Astrocyte (in vitro differentiated cells and primary cell): ENCODE measurements at places on chromosomes 4 and X. TPM values are rescaled to one million over a fixed set of nuclear protein-coding genes. Genes with fewer than 3 reads are reported as not detected.

- DNase-seq, result no peak
Observed at GRCh38 chr4:78609580-78609979, 58.0 kb downstream of the ANXA3 start.

The PABPC1L2A gene
- 0.11 and 0.38 TPM in 2 replicates for total RNA-seq

The PFKFB1 gene
- 0.34 TPM in 1 of 2 replicates, not detected in the other for total RNA-seq

- DNase-seq, result peak; percentile 8
Observed at GRCh38 chr4:189202869-189203271, 737.8 kb upstream of the FRG1 start.

- DNase-seq, result no peak
Observed at GRCh38 chrX:24561121-24561520, 86.0 kb downstream of the PCYT1B start.

The SAGE1 gene
- total RNA-seq, result not detected in 2 replicates

The GLRB gene
- 5.7 and 6.8 TPM in 2 replicates for total RNA-seq

DNA sequence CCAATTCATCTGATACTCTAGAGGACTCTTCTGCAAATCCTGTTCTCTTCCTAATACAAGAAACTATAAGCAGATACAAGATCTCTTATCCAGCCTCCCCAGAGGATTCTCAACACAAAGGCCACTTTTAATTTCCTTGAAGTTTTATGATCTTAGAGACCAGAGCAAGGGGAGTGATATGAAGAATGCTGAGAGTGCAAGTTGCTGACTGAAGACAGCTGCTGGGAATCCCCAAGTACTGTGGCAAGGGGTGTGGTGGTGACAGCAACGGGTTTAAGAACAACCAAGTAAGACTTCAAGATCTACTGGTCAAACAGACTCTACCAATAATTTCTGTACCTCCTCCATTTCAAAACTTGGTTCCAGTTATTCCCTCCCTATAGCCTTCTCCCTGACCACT is 7.0 kb downstream of the AMMECR1 start:
- DNase-seq, result no peak

- no peak for DNase-seq
Observed at GRCh38 chr4:23894021-23894420, 4.2 kb upstream of the PPARGC1A start.

The SEC24D gene
- 187 and 188 TPM in 2 replicates for total RNA-seq

GRCh38 chr4:154444958-154445357 is 46.6 kb downstream of the DCHS2 start:
- DNase-seq, result no peak

GRCh38 chr4:28555866-28556265 is 1695.2 kb downstream of the STIM2 start:
- DNase-seq, result no peak

The ADGRG4 gene
- total RNA-seq, result 0.14 and 0.19 TPM in 2 replicates

The SLC2A9 gene
- 0.54 and 0.62 TPM in 2 replicates for total RNA-seq

DNA sequence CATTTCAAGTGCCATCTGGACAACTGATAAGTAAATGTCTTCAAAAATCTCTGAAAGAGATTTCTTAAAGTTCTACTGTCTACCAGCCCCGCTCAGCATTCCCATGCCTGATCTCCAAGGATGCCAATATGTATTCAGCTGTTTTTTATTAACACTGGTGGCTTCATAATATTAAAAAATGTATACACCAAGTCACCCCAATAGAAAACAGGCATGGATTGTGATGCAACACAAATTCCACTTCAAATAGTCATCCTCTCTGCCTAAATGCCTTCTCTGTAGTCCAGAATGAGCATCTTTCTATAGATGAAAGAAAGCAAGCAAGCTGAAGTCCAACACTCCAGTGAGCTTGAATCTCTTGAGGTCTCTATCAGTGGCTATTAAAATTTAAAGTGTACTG is 152.2 kb upstream of the PPARGC1A start:
- peak; percentile 85 for DNase-seq

The MID2 gene
- 11.1 and 12.9 TPM in 2 replicates for total RNA-seq

The HAND2 gene
- total RNA-seq, result not detected in 2 replicates

The SMARCA1 gene
- total RNA-seq, result 104 and 107 TPM in 2 replicates

DNA sequence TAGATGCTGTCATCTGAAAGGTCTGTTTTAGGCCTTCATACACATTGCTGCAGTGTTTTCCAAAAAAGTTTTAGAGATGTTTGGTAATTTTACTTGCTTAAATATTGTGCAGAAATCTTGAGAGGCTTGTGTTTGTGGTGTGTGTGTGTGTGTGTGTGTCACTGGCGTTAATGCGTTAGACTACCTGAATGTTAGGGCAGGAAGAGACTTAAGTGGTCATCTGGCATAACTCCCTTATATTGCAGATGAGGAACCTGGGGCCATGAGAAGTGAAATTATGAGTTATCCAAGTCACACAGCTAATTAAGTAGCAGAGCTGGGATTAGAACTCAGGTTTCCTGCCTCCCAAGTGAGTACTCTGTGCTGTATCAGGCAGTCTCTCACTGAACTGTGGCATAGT is 1.4 kb downstream of the LSM6 start:
- no peak for DNase-seq

DNA sequence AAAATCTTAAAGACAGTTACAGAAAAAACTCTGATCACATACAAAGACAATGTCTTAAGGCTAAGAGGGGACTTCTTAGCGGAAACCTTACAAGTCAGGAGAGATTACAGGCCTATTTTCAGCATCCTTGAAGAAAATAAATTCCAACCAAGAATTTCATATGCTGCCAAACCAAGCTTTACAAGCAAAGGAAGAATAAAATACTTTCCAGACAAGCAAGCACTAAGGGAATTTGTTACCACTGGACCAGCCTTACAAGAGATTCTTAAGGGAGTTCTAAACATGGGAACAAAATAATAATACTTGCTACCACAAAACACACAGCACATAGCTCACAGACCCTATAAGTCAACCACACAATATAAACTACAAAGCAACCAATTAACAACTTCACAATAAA is 255.8 kb upstream of the ZFP42 start:
- no peak for DNase-seq

GRCh38 chr4:37719021-37719420 is 32.8 kb upstream of the RELL1 start:
- peak; percentile 47 for DNase-seq

DNA sequence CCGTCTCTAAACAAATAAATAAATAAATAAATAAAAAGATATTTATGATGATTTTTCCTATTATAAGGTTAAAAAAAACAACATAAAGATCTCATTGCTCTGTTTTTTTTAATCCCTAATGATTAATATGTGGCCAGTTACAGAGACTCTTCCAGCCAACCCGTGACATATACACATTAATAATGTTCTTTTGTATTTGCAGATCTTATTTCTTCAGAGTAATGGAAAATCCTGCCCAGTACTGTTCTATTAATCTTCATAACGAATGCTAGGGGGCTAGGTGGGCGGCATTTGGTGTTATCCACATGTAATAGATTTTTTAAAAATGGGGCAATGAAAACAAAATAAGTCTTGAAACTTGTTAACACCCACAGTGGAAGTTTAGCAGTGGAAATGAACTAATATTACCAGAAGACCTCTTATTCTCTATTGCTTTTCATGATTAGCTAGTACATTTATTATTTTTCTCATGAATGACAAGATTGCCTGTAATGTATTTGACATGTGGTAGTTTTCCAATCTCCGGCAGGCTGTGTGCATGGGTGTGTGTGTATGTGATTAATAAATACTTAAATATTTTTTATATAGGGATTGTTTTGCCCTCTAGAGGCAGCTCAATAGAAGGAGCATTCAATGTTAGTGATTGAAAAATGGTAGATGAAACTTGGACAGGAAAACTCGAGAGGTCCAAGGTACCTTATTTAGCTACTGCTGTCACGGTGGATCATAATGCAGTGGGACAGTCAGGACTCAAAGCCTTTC is 457.4 kb downstream of the IL1RAPL1 start:
- DNase-seq, result no peak

DNA sequence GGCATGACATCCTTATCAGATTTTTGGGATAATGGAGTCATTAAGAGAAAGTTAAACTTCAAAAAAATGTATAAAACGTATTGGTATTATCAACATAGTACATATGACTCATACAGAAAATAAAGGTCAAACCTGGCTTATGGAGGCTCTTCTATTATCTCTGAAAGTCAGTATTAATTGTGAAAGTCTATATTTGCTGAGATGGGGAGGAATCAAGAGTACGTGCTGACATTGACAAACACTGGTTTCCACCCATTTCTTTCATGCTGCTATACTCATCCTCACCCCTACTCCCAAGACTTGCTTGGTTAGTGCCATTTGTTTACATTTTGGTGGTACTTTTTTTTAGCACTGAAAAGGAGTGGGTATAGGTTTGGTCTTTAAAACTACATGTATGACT is 30.8 kb upstream of the PLA2G12A start:
- no peak for DNase-seq
